ENCODE measurements at places on chromosomes 5 and 9.

DNA sequence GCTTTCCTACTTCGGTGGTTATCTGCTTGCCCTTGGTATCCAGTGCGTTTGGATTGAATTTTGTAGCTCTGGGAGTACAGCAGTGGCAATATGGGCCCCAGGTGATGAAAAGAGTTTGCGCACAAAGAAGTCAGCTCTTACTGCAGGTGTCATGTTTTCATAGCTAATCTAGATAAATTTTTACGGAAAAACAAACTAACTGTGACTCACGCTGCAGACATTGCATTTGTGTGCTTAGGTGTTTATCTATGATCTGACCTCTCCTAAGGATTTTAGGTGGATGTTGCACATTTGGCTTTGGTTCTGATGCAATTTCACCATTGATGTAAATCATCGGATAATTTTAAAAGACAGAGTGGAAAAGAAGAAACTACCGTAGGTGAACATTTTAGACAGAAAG, 92.1 kb downstream of the VCAN start:
- DNase-seq: no peak

- no peak for DNase-seq
Observed at GRCh38 chr9:132806723-132807421, 71.2 kb downstream of the AK8 start.

DNA sequence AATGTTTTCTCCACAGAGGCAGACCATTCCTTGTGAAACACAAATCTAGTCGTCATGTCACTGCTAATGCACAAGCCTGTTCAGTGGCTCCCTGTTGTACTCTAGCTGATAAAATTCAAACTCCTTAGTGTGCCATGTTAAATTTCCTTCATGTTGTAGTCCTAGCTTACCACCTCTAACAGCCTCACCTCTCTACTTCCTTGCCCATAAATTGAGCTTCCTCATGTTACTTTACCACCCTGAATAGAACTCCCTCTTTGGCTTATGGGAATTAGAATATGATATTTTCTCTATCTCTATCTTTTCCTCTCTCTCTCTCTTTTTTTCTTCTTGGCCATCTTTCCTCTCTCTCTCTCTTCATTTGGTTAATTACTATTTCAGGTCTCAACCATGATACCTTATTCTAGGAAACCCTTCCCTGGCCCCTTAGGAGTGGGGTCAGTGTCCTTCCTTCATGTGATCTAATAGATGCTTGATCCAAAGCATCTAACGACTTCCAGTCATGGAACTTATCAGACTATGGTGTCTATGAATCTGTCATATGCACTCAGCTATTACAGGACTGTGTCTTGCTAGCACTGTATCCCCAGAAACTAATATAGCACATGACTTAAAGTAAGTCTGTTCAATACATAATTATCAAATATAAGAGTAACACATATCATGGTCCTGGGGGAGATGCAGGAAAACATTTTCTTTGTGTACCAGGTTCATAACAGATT, 31.5 kb upstream of the ALDH1A1 start:
- DNase-seq: no peak

GRCh38 chr5:79582186-79582585, 30.1 kb upstream of the TENT2 start:
- no peak for DNase-seq

- DNase-seq: no peak
Observed at GRCh38 chr5:41858890-41859289, 11.3 kb downstream of the OXCT1 start.

GRCh38 chr9:31608881-31609280, 775.6 kb upstream of the ACO1 start:
- no peak for DNase-seq

- no peak for DNase-seq
Observed at GRCh38 chr9:19027825-19028224, 5.2 kb downstream of the SAXO1 start.

DNA sequence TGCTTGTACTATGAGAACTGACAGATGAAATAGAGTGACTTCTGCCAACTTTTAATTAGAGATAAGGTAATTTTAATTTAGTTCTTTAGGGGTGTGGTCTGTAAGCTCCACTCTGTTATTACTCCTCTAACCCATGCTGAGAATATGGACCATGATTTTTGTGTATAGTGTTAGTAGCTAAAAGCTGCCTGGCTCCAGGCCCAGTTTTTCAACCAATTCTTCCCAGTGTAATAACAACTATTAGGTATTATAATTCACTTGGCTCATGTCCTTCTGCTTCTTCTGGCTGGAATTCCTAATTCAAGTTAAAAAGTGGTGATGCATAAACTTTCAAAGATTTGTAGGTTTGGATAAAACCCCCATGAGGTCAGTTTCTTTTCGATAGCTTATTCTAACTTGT, 216.3 kb downstream of the ISL1 start:
- DNase-seq: no peak

DNA sequence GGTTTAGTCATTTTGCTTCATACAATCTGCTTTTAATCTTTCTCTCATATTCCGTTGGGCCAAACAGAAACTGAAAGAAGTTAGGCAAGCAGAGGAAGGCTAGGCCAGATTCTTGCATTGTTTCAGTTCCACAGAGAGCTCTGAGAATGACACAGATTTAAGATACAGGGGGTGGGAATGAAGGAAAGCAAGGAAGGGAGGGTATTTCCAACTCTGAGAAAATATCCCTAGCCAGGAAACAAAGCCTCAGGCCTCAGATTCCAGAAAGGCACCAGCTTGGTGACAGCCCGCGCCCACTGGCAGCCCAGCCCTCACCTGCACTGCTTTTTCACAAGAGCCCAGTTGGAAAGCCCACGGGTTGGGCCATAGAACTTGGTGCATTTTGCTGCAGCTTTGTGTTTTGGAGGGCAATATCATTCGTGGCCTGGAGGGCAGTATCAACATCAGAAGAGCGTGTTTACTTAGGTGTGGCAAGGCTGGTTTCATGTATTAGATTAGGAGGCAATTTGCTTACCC, 63.5 kb downstream of the ENC1 start:
- DNase-seq: peak; percentile 16

GRCh38 chr9:135146766-135147473, 59.5 kb downstream of the OLFM1 start:
- no peak for DNase-seq

- DNase-seq: no peak
Observed at GRCh38 chr9:131402073-131402472, 8.2 kb downstream of the PRRC2B start.

GRCh38 chr5:131104169-131104808, 60.8 kb downstream of the HINT1 start:
- no peak for DNase-seq

DNA sequence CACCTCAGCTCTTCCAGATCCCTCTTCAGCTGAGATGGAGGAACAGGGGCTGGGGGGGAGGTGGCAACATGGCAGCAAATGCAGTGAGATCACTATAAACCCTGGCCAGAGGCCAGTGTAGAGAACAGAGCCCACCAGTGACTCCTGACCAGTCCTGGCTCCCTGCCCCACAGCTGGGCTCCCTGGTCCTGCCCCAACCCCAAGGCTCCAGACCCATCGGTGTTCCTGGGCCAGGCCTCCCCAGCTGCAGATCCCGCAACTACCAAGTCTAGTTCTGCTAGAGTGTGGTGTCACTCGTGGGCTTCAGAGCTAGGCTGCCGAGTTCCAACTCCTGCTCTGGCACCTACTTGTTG, 16.8 kb downstream of the AKNA start:
- DNase-seq: no peak

- no peak for DNase-seq
Observed at GRCh38 chr9:2119566-2119965, 104.4 kb downstream of the SMARCA2 start.

GRCh38 chr5:139636207-139636792, 11.8 kb upstream of the CXXC5 start:
- DNase-seq: peak; percentile 80
